ENCODE measurements at places on chromosomes 4 and X.

- DNase-seq = peak; percentile 80
Measured at GRCh38 chr4:86977621-86978184, 42.9 kb downstream of the AFF1 start.

GRCh38 chr4:107800706-107801105 is 24.0 kb upstream of the SGMS2 start:
- peak; percentile 41 for DNase-seq

- DNase-seq = no peak
Measured at GRCh38 chr4:57360681-57361080, 250.5 kb upstream of the IGFBP7 start.

GRCh38 chr4:122658818-122659295 is 38.0 kb upstream of the IL21 start:
- no peak for DNase-seq

GRCh38 chr4:54400802-54401201 is 171.7 kb downstream of the PDGFRA start:
- peak; percentile 10 for DNase-seq

DNA sequence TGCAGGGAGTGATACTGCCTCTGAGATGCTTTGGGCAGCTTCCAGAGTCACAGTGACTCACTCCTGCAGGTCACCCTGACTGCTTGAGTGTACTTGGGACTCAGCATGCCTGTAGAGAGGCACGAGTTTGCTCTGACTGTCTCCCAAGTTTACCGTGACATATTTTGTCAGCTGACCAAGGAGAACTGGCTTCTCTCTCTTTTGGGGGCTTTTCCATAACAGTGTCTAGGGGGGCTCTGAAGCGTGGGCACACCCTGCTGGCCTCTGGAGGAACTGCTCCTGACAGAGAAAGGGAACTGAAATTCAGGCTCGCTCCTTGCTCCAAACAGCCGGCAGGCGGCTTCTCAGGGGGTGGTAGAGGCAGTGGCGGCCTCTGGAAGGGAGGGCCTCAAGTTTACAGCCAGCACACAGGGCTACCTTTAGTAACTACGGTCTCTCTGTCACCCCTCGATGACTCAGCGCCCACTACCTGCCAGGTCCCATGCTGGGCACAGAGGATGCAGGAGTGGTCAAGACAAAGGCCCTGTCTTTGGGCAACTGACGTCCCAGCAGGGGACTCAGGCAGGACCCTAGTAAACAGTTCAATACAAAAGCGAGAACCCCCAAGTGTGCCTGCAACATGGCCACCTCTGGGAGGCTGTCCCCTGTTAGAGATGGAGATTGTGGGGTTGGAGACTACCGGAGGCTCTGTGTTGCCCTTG is 17.8 kb downstream of the ZNF185 start:
- peak; percentile 42 for DNase-seq

DNA sequence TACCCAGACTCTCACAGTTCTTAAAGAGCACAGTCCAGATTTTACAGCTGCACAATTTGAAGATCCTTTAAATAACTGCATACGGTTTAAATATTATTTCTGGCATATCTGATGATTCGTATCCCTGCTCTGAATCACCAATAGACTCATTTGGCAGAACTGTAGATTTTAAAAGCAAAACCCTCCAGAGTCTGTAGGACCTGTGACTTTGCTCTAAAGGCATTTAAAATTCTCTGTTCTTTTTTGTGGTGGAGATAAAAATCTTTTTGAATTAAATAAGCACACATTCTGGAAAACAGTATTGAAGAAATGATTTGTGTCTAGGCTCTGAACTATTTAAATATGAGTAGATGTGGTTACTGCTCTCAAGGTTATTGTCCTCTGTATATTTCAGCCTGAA is 246.2 kb upstream of the PITX2 start:
- no peak for DNase-seq

DNA sequence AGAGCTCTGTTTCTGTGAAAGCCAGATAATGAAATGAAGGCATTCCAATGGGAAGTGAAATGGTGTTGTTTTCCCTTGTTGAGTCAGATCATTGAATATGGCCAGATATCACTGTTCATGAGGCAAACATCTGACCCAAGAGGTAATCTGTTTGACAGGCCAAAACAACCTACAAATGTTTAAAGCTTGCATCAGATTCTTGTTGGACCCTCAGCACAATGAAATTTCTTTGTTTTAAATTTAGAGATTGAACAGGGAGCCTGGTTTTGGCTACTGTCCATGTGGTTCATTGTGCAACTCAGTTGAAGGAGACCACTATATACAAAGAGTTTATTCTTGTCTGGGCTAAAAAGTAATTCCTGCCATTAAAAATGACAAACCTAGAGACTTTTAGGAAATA is 159.1 kb downstream of the AFF2 start:
- no peak for DNase-seq

GRCh38 chr4:177638871-177639270 is 196.6 kb upstream of the AGA start:
- no peak for DNase-seq

DNA sequence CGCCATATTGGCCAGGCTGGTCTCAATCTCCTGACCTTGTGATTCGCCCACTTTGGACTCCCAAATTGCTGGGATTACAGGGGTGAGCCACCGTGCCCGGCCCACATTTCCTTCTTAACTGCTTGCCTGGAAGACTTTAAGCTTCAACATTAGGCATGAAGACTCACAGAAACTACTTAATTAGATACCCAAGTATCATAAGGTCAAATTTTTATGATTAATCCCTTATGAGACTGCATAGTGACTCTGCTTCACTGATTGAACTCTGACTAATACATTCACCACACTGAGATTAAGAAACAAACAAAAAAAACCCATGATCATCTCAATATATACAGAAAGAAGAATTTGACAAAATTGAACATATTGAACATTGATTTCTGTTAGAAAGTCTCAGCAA is 87.4 kb upstream of the KCTD8 start:
- no peak for DNase-seq

- peak; percentile 36 for DNase-seq
Measured at GRCh38 chr4:140094438-140095420, 59.3 kb downstream of the MAML3 start.

- DNase-seq = no peak
Measured at GRCh38 chr4:106494066-106494465, 125.5 kb upstream of the GIMD1 start.

DNA sequence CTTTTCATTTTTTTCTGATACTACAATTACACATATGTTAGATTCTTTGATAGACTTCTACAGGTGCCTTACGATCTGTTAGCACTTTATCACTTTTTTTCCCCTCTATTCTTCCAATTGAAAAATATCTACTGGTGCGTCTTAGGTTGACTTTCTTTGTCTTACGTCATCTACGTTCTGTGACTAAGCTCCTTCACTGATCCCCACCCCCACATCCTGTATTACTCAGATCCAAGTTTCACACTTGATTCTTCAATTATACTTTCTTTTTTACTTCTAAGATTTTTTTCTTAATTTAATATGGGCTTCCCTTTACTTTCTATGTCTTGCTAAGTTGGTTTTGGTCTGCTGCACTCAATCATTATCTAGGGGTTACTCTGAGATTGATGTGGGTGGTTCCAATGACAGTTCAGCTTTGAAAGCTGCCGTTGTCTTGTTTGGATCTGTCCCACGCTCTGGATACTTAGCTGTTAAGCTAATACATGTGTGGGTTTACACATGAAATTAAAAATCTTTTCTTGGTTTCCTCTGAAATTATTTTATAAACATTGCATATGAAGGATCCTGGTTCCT is 1321.1 kb downstream of the RAPGEF2 start:
- DNase-seq = no peak

- DNase-seq = no peak
Measured at GRCh38 chr4:186271081-186271678, 5.2 kb downstream of the F11 start.

DNA sequence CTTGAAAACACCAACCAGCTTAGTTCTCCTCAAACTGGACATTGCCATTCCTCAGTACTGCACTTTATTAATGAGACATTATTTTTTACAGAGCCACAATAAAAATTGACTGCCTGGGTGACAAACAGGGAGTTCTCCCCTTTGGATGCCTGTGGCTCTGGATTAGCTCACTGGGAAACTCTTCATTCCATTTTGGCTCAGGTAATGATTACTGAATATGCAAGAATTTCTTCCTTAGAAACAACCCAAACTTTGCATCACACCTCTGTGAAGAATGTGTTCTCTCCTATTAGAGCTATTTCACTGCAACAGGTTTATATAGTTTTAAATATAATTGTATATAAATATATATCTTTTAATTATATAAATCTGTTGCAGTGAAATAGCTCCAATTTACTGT is 2065.8 kb downstream of the ARAP2 start:
- DNase-seq = no peak

- no peak for DNase-seq
Measured at GRCh38 chrX:28552322-28552721, 34.9 kb upstream of the IL1RAPL1 start.
